ENCODE measurements at places on chromosomes 3 and 15.

- no peak for DNase-seq
Observed at GRCh38 chr3:171895291-171895690, 52.1 kb downstream of the TMEM212 start.

DNA sequence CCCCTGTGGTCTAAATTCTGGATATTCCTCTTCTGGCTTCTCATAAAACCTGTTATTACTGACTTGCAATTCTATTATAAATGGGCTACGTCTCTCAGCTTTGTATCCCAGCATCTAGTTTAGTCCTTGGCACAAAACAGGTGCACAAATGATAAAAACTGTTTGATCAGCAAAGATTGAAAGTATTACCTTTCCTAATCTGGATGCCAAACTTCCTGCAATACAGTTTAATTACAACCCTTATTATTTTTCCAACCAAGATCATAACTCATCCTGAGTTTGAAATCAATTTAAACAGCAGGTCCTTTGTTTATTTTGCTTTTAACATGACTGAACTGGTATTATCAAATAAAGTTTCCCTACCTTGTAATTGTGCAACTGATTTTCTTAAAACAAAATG lies 132.6 kb downstream of the ATP1B3 start:
- DNase-seq: no peak

GRCh38 chr15:63626955-63627354 lies 29.8 kb downstream of the FBXL22 start:
- DNase-seq: no peak

GRCh38 chr3:35639254-35640186 lies at the start of gene ARPP21:
Gene ARPP21 (plus strand): TSS chr3:35639525. CDS start chr3:35681752, 42,227 bp downstream.
- DNase-seq: no peak

DNA sequence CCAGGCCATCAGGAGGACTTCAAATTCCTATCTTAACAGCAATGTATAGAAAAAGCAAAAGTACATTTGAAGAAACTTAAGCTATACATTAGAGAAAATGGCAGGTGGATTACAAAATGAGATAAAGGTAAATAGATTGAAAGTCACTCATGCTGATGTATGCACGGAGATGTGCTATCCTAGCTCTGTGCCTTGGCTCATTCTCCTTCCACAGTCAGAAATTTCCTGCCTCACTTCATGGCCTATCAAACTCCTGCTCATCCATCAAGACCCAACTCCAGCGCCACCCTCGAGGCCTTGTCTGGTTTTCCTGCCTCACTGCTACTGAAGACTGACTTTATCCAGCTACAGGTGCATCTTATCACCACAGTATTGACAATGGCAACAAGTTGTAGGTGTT lies 72.9 kb downstream of the NSMCE3 start:
- DNase-seq: no peak

GRCh38 chr3:5634411-5634810 lies 446.9 kb downstream of the EDEM1 start:
- DNase-seq: no peak

DNA sequence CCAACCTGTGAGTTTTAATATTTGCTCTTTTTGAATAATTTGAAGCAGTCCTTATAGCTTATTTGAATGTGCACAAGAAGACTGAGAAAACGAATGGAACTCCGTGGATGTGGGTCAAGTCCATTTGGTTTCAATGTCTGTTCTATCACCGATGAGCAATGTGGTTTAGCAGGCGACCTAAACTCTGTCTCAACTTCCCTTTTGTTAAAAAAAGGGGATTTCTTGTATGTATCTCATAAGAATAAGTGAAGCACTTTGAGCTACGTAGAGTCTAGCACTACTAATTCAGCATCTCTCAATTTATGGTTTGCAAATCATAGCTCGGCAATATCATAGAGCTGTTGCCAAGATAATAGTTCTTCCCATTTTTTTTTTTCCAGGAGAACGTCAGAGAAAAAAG lies 4.6 kb upstream of the SKIL start:
- no peak for DNase-seq

- no peak for DNase-seq
Observed at GRCh38 chr3:52469001-52469400, 13.6 kb downstream of the NISCH start.

DNA sequence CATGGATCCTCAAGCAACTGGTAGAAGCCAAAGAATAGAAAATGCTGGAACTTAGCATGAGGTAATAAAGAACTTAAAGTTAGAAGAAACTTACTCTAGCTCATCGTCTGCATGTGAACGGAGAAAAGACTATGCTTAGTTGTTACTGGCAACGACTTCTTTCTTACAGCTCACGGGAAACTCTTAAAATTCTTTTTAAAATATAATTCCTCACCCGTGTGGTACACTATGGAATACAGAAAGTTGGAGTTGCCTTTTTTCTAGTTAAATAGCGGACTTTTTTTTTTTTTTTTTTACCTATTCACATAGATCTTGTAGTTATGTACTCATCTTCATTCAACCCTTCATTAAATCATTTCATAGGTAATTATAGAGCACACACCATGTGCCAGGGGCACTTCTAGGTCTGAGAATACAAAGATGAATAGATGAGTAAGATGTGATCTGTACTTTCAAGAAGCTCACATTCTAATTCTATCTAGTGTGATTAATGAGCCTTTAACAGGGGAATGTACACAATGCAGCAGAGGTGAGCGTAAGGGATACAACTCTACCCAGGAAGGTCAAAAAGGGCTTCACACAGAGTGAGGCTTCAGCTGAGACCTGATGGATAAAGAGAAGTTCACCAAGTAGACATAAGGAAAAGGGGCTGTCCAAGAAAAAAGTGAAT lies 18.4 kb upstream of the KCNMB2 start:
- no peak for DNase-seq

GRCh38 chr3:25507811-25508210 lies 79.7 kb downstream of the RARB start:
- no peak for DNase-seq

DNA sequence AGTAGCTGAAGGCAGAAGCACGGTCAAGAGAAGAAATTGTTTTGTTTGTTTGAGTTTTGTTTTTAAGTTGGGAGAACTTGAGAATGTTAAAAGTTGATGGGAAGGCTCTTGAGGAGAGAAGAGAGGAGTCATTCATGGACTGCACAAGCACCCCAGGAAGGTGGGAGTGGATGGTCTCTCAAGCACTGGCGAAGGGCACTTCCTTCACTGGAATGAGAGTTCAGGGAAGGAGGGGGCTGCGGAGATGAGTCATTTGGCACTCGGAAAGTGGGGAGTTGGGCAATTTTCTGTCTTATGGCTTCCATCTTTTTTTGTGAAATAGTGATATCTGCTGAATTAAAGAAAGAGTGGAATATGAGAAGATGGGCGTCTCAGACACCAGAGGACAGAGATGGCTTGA lies 66.0 kb downstream of the ATP13A4 start:
- no peak for DNase-seq

- DNase-seq: no peak
Observed at GRCh38 chr3:194623449-194624290, 9.5 kb downstream of the TMEM44 start.

DNA sequence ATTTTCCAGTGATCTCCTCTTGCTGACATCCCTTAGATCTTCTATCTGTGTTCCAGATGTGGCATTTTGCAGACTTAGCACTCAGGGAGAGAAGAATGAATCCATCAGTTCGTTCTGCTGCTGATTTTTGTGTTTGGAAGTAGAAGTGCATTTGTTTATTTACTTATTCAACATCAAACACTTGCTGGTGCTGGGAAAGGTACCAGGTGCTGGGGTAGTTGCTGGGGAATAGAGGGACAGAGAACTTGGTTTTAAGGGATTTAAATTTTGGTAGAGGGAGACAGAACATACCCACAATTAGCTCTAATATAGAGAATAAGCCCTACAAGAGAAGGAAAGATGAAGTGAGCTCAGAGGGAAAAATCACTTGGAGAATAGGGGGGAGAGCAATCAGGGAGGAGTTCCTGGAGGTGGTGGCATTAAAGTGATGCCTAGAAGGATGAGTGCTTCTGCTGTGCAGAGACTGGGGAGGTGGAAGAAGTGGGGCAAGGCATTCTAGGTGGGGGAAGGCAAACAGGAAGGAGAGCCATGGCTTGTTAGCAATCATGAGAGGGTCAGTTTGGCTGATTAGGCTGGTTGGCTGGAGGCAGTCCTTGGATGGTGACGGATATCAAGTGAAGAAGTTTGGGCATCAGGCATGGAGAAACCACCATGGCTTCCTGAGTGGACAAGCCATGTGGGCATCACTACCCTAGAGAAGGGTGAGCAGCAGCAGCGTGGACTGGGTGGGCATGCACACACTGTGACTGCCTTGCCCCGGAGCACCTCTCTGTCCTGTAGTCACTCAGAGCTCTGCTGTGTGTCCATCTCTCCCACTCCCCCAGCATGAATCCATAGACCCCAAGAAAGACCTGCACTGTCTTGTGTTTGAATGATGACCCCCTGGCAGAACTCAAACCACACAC lies 197.3 kb downstream of the OPA1 start:
- DNase-seq: no peak

DNA sequence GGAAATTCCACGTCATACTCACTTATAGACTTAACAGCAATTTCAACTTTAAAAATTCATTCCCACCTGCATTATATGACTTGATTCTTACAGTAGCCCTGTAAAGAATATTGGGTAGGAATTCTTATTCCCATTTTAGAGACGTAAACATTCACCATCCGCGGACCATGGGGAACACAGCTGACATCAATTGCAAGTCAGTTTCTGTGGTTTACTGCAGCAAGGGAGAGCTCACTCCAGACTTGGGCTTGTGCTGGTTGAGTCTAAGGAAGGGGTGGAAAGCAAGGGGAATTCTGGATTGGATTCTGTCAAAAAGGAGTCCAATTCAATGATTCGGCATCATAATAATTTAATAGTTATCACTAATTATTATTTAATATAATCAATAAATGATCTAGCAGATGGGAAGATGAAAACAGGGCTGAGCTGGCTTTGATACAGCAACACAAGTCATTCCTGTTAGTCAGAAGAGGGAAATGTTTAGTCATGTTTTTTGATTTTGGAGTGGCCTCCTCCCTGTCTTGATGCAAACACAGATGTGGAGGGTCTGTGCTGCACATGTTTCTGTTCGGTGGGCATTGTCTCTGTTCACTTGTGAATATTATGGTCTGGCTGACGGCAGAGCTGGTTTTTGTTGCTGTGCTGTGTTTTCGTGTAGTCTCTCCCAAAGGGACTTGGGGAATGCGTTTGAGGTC lies 9.7 kb downstream of the LIPC start:
- DNase-seq: no peak

DNA sequence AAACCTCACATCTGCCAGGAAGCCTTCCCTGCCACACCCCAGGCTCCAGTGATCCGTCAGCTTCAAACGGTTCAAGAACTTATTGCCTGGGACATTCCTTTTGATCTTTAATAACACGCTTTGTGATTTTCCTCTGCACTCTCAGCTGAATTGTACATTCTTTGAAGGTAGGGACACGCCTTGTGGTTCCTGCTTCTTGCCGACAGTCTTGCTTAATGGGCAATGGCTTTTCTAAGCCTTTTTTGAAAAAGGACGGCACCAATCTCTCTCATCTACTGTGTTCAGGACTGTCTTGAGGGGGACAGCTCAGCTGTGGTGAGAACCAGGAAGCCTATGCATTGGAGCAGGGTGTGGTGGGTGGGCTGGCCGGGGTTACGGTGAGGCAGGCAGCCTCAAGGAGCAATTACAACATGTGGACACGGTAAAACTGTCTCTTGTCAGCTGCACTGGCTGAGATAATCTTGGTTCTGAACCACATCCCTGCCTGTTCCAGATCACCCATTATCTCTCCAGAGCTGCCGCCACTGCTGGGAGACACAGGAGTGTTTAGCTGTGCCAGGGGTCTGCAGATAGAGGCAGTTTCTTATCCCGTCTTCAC lies 46.0 kb upstream of the GLCE start:
- DNase-seq: no peak

GRCh38 chr3:117736846-117737245 lies 1027.3 kb downstream of the TUSC7 start:
- no peak for DNase-seq

- DNase-seq: no peak
Observed at GRCh38 chr3:51794206-51794605, 15.2 kb upstream of the IQCF6 start.

DNA sequence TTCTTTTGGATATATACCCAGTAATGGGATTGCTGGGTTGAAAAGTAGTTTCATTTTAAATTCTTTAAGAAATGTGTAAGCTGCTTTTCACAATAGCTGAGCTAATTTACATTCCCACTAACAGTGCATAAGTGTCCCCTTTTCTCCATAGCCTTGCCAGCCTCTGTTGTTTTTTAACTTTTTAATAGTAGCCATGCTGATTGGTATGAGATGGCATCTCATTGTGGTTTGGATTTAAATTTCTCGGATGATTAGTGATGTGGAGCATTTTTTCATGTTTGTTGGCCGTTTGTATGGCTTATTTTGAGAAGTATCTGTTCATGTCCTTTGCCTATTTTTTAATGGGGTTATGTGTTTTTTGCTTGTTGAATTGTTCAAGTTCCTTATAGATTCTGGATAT lies 444.3 kb upstream of the ATP11B start:
- DNase-seq: no peak

- DNase-seq: no peak
Observed at GRCh38 chr15:82595766-82596165, 51.4 kb downstream of the CPEB1 start.

DNA sequence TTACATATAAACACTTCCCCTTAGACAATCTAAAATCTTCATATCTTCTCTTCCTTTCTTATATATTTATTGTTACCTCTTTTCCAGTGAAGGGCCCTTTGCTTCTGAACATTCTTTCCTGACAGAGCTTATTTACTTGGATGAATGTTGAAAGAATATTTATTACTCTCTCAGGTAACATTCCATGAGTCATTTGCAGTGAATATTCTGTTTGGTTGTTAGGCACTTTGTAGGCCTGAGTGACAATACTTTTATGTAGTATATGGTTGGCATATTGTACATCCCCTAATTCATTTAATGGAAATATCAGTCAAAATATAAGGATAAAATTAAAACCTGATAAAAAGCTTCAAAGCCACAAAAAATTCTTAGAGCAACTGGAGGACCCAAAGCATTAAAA lies 260.9 kb upstream of the KCNMB2 start:
- no peak for DNase-seq

DNA sequence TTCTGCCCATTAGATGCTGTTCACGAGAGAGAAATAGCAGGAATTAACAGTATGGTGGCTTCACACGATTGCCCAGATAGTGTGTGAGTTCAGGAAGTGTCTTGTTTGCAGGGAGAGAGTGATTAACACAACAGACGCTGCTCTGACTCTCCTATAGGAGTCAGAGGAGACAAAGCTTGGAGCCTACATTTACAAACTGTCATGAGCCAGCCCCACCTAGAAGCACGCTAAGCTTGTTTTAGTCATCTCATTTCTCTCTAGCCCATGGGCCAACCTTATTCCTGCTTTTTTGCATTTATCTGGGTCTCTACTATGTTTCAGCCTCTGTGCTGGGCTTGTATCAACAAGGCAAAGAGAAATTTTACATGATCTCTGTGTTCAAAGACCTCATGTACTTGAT lies 128.3 kb upstream of the BFSP2 start:
- DNase-seq: no peak
